ENCODE measurements at places on chromosomes 13 and 19.

DNA sequence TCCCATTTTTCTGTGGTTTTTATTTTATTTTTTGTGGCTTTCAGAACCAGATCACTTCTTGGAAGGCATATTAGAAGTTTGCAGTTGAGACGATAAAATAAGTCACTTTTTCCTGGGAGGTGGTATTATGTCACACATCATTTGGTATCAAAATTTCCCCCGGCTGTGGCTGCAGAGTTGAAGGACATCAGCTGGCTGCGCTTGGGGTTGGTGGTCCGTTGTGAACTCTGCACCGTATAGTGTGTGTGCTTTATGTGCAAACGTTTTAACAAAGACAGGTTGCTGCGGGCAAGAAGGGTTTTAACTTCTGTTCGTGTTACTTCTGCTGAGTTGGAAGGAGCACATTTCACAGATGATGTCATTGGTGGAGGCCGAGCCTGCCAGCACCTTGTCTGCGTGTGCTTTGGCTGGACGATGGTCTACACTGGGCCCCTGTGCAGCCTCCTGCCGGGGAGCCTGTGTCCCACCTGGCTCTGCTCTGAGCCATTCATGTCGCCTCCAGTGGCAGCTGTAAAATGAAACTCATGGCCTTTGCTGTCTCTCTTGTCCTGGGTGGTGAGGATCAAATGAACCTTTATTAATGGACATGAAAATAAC lies 9.6 kb downstream of the ATP11A start:
- no peak for DNase-seq

DNA sequence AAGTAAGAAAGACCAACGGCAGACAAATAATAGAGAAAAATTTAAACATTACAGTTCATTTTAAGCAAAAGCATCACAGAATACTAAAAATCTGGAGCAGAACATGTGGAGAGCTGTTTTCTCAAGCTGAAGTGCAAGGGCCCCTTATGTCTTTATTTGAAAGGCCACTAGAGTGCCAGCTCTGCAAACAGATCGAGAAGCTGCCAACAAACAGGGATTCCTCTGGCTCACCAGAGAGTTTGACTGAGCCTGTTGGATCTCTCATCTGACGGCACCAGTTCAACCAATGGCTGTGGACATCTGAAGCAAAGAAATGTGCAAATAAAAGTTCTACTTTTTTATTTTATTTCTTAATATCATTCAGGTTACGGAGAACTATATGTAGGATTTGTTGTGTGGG lies 119.7 kb downstream of the COL4A2 start:
- DNase-seq = no peak

GRCh38 chr13:107736170-107736569 lies 479.2 kb downstream of the LIG4 start:
- no peak for DNase-seq

DNA sequence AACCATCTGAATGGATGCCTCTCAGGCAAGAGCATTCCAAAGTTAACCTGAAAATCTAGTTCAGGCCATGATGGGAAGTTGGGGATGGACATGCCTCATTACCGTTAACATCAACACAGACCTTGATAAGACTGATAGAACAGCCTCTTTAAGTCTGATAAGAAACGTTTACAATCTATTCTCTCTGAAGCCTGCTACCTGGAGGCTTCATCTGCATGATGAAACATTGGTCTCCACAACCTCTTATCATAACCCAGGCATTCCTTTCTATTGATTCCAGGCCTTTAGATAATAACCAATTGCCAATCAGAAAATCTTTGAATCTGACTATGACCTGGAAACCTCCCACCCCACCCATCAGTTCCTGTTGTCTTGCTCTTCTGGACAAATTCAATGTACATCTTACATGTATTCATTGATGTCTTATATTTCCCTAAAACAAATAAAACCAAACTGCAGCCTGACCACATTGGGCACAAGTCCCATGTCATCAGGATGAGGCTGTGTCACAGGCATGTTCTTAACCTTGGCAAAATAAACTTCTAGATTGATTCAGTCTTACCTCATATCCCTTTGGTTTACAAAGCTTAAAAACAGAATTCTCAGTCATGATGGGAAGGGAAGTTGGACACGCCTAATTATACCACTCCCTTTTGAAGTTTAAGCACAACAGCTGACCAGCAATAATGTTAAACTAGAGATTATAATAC lies 843.8 kb upstream of the SPRY2 start:
- DNase-seq = no peak

DNA sequence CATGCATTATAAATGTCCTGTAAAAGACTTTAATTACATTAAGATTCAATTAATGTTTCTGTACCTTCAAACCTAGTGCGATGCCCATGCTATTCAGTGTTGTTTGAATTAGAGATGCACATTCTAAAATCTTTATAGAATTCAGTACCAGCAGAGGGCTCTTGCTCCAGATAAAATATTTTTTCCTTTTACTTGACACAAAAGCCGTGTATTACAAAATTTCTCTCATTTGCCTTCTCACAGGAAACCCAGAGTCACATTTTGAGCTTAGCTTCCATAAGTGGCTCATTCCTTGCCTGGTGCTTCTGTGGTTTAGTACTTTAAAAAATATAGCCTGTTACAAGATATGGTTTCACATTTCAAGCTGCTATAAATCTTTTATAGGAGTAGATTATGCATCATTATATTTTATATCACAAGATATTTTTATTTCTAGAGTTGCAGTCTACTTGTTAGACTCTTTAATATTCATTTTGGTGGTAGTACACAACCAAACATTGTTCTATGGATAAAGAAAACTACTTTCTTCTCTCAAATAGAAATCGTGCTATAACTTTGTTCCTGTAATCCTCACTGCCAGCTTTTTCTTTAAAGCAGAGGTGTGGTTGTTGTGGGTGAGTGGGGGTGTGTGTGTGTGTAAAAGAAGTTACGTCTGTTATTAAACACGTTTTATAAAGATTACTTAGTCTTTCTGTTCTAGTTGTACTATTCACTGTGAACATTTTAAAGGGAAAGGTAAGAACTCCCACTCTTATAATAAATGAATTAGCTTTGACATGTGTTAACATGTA lies 101.4 kb downstream of the RNF17 start:
- no peak for DNase-seq

GRCh38 chr13:47039106-47039505 lies 142.3 kb upstream of the HTR2A start:
- no peak for DNase-seq

DNA sequence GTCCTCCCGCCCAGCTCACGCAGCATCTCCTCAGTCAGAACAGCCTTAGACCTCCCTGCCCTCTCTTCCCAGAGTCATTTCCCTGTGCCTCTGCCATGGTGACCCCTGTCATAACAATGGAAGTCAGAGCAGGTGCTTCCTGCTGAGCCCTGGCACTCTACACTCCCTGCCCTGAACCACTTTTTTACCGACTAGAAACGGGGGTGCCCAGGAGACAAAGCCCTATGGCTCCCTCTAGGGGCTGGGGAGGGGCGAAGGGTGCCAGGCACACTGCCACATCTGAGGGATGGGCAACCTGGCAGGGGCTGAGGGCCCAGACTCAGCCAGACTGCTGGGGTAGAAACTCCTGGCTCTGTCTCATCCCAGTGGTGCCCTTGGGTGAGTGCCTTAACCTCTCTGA lies 16.4 kb downstream of the ZNF574 start:
- DNase-seq = no peak

DNA sequence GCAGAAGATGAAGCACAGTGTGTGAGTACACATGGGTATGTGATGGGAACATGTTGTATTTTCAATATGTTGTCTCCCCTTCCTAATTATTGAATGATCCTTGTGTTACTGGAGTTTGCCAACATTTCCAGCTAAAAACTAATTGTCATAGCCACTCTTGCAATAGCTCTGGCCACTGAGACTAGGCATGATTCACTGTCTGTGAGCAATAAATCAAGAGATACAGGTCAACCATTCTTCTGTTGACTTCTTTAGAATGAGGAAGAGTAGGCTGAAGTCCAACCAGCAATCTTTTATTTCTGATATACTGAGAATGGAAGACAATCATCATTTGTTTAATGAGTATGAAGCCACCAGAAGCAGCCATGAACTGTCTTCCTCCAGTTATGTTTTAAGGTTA lies 413.9 kb downstream of the SLITRK5 start:
- DNase-seq = no peak

DNA sequence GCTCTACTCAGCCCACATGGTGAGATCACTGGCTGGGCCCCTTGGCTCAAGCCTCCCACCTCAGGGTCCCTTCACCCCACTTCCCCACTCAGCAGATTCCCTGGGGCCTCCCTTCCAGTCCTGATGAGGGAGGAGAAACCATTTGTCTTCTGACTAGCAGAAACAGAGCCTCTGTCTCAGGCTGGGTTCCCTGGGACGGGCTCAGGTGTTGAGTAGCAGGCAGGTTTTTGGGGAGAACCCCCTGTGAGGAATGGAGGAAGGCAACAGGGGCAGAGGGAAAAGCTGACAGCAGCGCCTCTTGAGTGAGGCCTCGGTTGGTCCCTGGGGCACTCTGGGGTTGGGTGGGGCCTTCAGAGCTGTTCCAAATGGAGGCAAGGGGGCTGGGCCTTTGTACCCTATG lies 452.2 kb downstream of the TSHZ3 start:
- no peak for DNase-seq

DNA sequence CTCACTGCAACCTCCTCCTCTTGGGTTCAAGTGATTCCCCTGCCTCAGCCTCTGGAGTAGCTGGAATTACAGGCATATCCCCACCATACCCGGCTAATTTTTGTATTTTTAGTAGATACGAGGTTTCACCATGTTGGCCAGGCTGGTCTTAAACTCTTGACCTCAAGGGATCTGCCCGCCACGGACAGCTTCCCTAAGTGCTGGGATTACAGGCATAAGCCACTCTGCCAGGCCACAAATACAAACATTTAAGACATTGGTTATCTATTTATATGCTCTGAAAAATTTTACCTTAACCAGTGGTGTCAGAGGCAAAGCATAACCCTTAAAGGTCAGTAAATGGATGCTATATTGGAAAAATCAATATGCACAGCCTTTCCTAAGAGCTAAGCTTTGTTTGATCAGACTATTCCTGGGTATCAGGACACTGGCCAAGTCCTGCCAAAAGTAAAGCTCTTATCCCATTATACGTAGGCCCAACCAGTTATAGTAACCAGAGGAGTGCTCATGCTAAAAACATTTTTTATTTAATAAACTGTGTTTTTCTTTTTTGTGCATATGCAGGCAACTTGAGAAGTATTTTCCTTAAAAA lies 56.4 kb upstream of the STARD13 start:
- no peak for DNase-seq

GRCh38 chr19:11482384-11483050 lies 1.7 kb upstream of the ELAVL3 start:
- peak; percentile 73 for DNase-seq

- DNase-seq = peak; percentile 97
These were observed 1.1 kb downstream of the ZBTB7A start for GRCh38 chr19:4065430-4066175.

- no peak for DNase-seq
These were observed 241.6 kb upstream of the MAB21L1 start for GRCh38 chr13:35718084-35718483.

GRCh38 chr13:61187471-61187870 lies 228.2 kb downstream of the PCDH20 start:
- DNase-seq = peak; percentile 3

- no peak for DNase-seq
These were observed 903 bp downstream of the LATS2 start for GRCh38 chr13:21060338-21061028.

- no peak for DNase-seq
These were observed 7.5 kb downstream of the ZNF331 start for GRCh38 chr19:53545271-53546065.

DNA sequence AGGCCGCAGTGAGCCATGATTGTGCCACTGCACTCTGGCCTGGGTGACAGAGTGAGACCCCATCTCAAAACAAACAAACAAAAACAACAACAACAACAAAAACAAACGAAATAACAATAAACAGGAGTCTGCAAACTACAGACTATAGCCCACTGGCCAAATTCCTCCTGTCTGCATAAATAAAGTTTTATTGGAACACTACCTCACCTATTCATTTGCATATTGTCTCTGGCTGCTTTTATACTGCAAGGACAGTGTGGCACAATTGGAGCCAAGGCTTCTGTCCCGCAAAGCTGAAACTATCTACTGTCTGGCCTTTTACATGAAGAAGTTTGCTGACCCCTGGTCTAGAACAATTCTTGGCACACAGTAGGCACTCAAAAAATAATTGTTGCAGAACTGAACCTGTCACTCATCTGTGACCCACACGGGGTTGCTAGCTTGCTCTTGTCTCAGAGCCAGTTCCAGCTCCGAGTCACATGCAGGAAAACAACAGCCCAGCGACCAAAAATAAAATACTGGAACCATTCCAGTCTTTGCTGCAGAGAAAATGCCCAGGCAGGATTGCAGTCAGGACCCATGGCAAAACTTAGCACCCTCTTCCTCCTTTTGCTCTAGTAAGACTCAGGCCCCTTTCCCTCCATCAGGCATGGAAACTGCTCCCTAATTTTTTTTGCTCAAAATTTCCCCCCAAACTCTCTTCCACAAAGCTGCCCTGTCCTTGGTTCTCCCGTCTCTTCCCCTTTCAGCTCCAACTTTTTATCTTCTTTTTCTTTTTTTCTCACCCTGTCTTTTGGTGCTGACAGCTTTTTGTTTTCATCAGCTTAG lies 4.8 kb upstream of the MYH14 start:
- no peak for DNase-seq

DNA sequence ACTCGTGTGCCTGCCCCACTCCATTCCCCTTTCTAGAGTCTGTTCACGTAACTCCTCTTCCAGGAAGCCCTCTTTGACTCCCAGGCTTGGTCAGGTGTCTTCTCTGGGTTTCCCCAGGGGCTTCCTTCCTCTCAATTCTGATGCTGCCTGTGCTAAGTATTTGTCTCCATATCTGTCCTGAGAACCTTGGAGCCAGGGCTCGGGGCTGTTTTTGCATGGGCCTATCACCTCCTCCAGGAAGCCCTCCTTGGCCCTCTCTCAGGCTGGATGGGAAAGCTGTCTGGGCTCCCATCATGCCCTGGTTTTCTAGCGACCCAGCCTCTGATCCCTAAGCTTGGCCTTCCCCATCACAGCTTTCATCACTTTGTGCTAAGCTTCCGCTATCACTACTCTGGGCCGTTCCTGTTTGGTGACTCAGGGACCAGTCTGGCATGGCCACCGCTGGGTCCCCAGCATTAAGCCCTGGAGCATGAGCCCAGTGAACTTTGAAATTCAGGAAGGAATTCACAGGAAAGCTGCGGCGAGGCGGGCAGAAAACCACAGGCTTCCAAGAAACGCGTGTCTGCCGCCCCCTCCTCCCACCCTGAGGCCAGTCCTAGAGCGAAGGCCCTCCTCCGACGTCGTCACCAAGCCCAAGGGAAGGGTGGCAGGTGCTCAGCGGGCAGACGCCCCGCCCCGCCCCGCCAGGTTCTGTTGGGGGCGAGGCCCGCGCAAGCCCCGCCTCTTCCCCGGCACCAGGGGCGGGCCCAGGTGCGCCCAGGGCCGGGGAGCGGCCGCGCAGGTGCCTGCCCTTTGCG lies 486 bp upstream of the SPINT2 start:
- peak; percentile 96 for DNase-seq

GRCh38 chr13:113763254-113763653 lies 4.2 kb downstream of the TMEM255B start:
- DNase-seq = no peak

DNA sequence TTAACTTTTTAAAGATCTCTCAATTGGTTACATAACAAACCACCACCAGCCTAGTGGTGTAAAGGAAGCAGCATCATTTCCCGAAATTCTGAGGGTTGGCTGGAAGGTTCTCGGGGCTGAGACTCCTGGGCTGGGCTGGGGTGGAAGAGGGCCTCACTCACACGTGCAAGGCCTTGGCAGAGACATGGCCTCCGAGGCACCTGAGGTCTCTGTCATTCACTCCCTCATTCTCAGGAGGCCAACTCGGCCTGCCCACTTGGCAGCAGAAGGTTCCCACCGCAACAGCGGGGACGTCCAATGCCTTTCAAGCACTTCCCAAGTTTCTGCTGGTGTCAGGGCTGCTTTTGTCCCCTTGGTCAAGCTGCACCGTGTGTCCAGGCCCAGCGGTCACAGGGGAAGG lies 18.6 kb upstream of the RASA3 start:
- no peak for DNase-seq

Measured in NCI-H510A (cell line).